DMS79 treated with DMSO at 0.1 percent for 48 hours (cell line): ENCODE measurements at places on chromosomes 3 and 15.

GRCh38 chr15:56207711-56208110 lies 36.0 kb downstream of the RFX7 start:
- no peak for DNase-seq

GRCh38 chr3:38454178-38454883 lies 641 bp downstream of the ACVR2B start:
- DNase-seq, result no peak

- DNase-seq, result no peak
These were observed 353.3 kb downstream of the LPP start for GRCh38 chr3:188507244-188507720.

- no peak for DNase-seq
These were observed 8.2 kb downstream of the RAF1 start for GRCh38 chr3:12655701-12656100.

DNA sequence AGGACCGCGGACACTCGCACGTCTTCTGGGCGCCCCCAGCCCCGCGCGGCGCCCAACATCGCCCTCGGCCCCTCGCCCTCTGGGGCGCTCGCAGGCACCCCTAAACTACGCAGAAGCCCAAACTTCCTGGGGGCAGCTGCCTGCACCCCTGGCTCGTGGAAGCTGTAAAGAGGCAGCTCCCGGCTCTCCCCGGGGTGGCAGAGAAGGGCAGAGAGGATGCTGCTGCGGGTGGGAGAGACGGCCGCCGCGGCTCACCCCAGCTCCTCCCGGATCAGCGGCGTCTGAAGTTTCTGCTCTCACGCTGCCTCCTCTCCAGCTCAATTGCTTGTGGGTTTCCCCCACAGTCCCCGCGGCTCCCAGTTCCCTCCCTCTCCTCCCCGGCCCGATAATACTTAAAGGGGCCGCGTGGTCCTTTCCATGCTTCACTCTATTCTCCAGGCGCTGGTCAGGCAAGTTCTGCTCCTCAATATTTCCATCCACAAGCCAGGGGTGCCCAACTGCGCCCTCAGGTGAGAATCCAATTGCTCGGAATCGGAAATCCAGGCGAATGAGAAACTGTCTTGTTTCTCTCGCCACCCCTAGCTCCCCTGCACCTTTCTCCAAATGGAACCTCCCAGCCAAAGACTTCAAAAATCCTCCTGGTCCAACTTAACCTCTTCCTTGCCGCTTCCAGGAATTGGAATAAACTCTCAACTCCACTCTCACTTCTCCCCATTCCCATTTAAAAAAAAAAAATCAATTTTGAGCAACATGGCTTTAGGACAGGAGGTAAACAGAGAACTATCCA lies 748.5 kb downstream of the ROBO1 start:
- no peak for DNase-seq

DNA sequence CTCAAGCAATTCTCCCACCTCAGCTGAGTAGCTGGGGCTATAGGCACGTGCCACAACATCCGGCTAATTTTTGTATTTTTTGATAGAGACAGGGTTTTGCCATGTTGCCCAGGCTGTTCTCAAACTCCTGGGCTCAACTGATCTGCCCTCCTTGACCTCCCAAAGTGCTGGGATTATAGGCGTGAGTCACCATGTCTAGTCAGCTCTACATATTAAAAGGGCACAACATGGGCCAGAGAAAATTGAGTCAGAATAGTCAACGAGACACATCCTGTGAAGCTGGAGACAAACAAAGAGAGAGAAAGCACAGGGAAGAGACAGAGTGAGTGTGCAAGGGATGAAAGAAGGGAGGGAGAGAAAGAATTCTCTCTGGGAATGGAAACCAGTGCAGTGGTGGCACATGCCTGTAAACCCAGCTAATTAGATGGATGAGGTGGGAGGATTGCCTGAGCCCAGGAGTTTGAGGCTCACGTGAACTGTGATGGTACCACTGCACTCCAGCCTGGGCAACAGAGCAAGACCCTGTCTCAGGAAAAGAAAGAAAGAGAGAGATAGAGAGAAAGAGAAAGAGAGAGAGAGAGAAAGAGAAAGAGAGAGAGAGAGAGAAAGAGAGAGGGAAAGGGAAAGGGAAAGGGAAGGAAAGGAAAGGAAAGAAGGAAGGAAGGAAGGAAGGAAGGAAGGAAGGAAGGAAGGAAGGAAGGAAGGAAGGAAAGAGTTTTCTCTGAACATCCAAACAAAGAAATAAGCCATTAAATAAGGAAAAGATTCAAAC lies 107.2 kb upstream of the SLC25A36 start:
- DNase-seq, result no peak

- no peak for DNase-seq
These were observed 139.3 kb downstream of the NFKBIZ start for GRCh38 chr3:101988596-101988995.

DNA sequence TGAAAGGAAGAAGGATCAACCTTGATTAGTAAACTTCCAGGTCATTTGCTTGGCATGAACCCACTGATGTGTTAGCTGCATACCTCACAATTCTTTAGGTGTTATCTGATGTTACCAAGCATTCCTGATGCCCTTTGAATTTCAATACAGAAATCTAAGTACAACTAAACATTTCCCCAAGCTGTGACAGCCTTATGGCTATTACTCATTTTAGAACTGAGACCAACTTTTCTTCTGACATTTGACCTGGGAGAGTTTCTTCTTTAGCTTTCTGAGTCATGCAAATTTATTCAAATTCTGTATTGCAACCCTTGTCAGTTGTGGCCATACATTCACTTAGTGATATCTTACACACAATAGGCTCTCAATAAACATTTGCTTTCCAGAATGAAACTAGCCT lies 124.3 kb downstream of the TIGIT start:
- DNase-seq, result no peak

GRCh38 chr3:21750831-21751391 lies at the start of gene ZNF385D:
Gene ZNF385D (minus strand): TSS chr3:21751210. CDS start chr3:21750916, 294 bp downstream.
- DNase-seq, result no peak

DNA sequence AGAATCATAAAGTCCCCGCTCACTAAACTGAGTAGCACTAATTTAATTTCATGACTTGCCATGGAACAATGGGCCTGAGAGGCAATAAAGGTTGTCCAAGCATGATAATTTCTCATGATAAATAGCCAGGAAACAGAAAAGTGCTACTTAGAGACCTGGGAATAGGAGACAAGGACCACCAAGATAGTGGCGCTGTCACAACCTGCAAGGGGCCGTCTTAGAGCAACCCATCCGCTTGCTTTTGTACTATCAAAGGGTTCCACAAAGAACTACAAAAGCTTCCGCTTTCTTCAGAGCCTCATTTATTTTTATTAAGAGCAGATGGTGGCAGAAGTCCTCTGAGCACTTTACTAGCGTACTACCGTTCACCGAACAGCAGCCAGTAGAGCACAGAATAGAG lies 421.7 kb upstream of the GRM7 start:
- peak; percentile 58 for DNase-seq

DNA sequence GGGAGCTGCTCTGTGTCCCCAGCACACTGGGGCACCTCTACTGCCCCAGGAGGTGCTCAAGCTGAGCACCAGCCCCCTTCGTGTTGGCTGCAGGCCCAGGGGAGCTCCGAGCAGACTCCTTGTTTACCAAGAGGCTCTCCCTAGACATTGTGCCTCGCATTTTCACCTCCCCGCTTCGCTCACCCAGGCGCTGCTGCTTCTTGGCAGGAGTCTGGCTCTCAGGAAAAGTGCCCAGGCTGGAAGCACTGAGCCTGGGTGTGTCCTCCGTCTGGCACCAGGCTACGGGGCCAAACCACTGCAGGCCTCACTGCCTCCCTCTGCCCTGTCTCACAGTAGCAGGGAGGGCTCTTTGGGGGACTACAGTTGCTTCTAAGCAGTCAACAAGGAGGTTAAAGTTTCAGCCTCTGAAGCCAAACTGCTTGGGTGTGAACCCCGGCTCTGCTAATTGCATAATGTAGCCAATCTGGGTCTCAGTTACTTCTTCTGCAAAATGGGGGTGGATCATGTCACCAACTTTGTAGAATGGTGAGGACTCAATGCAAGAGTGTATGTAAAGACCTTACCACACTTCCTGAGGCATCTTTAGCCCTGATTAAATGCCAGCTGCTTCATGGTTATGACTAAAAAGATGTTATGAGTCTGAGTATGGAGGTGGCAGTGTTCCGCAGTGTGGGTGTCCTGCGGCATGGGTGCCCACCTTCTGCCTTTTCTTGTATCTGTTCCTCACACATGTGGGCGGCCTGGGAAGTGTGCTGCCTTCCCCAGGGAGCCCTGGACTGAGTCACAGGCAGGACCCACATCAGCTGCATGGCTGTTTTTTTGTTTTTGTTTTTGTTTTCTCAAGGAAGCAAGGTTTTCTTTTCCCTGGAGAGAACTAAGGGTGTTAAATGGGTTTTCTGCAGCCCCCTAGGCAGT lies 88.9 kb downstream of the CLSTN2 start:
- peak; percentile 89 for DNase-seq

- no peak for DNase-seq
These were observed 13.5 kb downstream of the TBC1D21 start for GRCh38 chr15:73886717-73887345.

GRCh38 chr3:27127195-27127594 lies 242.0 kb downstream of the NEK10 start:
- peak; percentile 22 for DNase-seq

DNA sequence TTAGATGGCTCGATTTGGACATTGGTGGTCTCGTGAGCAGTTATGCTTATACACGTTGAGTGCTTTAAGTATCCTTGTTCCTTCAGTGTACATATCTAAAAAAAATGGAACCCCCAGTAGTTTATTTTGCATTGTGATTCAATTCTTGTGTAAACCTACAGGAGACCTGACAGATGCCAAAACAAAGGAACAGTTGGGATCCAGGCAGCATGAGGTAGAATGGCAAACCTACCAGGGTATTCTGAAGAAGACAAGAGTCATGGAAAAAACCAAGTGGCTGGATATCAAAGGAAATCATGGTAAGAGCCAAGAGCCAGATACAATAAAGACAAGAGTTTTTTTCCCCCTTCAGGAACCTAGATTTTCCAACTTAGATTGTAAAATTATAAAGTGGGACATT lies 2.0 kb downstream of the TMEM62 start:
- DNase-seq, result no peak

DNA sequence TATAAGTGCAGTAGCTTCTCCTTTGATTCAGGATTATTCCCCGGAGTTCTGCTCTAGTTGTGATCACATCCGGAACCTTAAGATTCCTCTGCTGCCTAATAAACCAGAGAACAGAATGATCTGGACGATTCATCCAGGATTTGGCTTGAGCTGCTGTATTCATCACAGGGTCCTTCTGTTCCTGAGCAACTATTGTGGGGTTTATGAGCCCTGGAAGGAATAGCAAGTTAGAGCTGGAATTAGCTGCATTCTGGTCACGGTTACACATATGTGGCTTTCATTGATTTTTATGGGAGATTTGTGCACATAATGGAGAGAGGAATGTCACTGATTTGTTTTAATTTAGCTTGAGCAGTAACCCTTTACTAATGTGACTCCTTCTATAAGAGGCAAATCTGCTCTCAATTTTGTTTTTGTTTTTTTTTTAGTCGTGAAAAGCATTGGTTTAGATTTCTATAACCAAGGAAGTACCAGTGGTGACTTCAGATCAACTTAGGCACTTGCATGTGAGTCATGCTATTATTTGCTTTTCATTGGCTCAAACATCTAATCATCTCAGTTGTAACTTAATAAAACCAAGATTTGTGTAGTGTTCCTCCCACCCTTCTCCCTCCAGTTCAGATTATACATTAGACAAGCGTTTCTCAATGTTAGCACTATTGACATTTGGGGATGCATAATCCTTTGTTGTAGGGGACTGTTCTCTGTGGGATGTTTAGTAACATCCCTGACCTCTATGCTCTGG lies 148.5 kb downstream of the OTOL1 start:
- DNase-seq, result no peak

- DNase-seq, result no peak
These were observed 39.4 kb downstream of the SH3BP5 start for GRCh38 chr3:15292765-15293522.

GRCh38 chr3:111691293-111691909 lies 96.3 kb upstream of the ZBED2 start:
- no peak for DNase-seq

DNA sequence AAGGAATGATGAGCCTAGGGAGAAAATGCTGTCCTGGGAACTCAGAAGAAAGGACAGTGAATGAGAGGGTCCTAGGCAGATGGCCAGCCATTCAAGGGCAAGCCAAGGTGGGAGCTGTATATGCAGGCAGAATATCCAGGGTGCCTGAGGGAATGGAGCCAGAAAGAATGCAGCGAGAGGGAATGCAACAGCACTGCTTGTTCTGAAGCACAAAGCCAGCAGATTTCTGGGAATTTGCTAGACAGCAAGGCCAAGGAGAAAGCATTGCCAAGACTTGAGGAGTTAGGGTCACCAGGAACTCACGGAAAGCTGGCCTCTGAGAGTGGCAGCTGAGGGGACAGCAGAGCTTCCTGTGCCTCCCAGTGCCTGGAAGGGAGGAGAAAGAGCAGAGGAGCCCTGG lies 200.6 kb downstream of the MYRIP start:
- DNase-seq, result no peak

- no peak for DNase-seq
These were observed 210.5 kb downstream of the DOCK3 start for GRCh38 chr3:50885070-50885850.

DNA sequence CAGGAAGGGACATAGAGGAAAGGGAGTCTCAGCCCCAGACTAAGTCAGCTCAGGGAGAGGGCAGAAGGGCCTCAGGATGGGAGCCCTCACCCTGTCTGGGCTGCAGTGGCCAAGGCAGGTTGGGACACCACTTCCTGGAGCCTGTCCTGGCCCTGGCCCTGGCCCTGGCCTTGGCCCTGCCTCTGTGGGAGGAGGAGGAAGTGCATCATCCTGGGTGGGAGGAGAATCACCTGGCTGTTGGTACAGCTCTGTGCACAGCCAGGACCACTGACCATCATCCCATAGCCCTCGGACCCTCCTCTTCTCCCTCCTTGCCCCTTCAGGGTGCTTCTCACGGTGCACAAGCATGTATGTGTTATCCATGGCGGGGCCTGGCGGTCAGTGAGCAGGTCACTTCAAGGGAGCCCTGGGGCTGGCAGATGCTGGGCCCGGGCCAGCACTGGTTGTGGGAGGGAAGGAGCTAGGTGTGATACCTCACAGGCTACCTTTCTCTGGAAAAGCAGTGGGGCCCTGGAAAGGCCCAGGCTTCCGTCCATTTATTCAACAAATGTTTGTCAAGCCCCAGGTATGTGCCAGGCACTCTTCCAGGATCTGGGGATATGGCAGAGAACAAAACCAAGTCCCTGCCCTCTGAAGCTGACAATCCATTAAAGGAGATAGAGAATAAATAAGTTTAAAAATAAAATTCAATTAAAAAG lies 8.2 kb upstream of the APEH start:
- no peak for DNase-seq

DNA sequence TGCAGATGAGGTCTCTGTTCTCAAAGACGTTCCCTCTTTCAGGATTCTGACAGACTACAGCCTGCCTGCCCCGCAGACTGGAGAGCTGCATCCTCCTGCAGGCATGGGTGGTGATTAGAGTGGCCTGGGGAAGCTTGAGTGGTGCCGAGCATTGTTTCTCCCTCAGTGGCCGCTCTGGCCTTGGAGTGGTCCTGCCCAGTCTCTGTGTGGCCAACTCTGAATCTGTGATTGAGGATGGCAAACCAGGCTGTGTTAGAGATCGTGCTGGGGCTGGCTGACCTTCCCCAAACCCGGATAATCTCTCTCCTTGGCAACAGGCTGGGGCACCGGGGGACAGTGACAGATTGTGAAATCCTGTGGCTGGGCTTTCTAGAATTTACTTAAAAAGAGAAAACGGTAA lies 11.0 kb upstream of the ADCY5 start:
- DNase-seq, result no peak

GRCh38 chr15:47663101-47663500 lies 54.2 kb upstream of the SEMA6D start:
- no peak for DNase-seq
